BJ (cell line): ENCODE measurements at places on chromosomes 4 and X. TPM values are rescaled to one million over a fixed set of nuclear protein-coding genes. Genes with fewer than 3 reads are reported as not detected.

DNA sequence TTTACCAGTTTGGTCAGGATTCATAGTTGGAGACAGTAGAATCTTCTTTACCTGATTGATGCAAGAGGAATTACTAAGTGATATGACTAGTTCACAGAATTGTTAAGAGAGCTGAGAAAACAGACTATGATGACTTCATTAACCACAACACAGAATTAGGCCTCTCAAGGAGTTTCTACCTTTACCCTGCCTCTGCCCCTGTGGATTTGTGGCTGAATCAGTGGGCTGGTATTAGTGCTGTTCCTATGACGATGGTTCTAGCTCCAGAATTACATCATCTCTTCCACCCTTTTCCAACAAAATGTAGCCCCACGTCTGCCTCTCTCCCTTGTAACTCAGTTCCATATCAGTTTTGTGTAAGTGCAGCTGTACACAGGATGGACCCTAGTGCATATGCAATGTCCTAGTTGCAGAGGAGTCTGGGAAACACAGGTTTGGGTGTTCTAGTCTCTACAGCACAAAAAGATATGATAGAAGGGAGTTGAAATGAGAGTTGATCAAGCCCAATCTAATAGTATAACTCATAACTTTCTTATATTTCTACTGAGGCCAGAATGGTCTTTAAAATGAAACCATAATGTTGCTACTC lies 99.3 kb downstream of the ANXA5 start:
- no peak for DNase-seq

DNA sequence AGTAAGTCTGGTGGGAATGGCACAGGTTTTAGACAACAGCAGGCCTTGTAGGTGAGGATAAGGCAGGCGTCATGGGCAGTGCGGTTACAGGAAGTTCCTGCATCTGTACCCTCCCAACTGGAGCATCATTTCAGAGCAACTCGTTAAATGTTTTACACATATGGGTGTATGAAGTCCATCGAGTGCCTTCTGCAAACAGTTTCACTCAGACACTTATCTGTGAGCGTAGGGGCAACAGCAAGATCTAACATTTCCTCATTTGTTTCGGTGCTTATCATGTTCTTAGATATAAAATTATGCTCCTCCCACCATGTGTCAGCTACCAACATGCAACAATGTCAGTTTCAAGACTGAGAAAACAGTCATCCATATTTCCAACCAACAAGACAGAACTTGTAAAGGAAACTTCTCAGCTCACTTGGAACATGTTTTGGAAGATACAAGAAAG lies 69.9 kb downstream of the ELOVL6 start:
- no peak for DNase-seq

DNA sequence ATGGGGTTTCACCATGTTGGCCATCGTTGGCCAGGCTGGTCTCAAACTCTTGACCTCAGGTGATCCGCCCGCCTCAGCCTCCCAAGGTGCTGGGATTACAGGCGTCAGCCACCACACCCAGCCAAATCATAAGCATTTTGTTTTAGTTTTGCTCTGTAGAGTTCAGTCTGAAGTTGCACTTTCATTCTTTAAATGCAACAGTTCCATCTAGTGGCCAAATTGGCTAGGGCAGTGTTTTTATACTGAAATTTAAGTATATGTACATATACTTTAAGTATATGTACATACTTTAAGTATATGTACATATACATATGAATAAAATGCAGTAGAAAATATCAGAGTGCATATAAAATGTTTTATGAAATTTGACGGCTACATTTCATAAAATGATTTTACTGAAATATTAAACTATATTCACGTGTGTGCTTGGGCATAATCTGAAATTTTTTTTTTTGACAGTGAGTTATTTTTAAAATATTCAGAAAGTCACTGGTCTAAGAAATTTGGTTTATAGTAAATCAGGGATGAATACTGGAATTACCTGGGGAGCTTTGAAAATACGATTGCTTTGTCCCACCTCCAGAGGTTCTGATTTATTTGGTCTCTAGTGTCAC lies 145.5 kb downstream of the NWD2 start:
- no peak for DNase-seq

DNA sequence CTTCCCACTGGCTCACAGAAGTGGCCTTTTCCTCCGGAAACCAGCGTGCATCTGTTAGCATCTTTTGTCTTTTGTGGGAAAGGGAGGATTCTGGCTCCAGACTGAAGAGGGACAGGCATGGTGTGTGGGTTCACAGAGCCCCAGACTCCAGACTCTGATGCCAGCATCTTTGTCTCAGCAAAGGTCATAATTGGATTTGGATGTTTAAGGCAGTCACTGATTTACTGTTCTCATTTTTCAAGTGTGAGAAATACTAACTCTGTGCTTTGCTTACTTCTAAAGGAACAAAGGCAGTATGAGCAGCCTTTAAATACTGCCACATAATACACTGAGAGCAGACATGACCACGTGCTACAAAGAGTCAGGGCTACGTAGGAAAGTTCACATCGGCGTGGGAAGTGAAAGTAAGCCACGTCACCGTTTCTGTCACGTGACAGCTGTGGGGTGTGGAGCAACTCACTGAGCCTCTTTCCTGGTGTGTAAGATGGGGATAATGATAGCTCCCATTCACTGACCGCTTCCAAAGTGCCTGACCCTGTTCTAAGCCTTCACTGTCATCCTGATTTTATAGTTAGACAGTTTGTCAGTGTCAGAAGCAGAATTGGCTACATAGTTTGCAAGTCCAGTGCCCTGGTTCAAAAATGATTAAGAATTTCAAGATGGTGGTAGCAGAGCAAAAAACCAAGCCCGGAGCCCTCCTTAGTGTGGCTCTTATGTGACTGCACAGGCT lies 24.8 kb upstream of the TMSB4X start:
- DNase-seq, result no peak

DNA sequence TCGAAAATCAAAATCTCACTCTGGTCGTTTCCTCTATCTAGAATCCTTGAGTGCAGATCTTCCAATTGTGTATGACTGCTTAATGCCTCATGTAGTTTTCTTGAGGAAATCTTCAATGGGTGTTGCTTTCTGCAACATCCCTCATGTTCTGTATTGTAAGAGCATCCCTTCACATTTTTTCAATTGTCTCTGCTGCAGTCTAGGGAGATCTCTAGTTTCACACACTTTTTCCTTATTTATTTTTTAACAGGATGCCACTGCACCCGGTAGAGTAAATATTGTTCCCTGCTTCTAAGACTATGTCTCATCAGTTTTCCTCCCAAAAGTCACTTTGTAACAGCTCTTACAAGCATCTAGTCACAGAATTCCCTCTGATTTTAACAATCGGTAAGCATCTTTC lies 50.3 kb downstream of the UGT2B4 start:
- no peak for DNase-seq

GRCh38 chr4:189355590-189355989 lies 585.1 kb upstream of the FRG1 start:
- no peak for DNase-seq

DNA sequence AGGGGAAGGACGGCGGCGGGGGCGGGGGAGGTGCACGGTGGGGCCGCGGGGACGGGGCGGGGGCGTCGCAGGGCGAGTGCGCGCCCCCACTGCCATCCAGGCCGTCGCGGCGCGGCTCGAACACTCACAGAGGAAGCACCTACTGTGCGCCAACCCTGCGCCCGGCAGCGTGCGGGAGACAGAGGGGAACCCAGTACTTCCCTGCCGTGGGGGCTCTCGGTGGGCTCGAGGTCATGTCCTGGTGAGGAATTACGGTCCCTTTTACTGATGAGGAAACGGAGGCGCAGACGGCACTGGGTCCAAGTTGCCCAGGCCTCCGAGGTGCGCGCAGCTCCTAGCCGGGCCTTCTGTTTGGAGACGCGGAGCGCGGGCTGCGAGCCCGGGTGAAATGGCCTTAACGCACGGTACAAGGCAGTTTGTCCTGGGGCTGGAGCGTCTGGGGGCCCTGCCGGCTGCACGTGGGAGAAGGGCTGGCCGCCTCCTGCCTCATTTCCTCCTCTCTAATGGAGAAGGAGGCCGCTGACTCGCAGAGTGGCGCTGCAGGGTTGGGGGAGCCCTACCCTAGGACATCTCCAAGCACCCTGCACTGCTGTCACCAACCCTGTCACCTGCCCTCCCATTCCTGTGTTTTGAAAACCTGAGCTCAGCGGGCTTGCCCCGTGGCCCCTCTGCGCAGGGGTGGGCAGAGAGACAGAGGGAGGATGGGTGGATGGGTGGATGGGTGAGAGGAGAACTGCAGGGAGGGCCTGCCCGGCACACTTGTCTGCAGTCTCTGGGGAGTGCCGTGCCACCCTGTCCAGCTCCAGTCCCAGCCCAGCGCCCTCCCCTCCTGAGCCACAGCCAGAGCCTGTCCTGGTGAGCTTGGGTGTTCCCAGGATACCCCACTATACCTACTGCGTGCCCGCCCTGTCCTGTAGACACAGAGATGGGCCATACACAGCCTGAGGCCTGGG lies 106.0 kb downstream of the ADRA2C start:
- no peak for DNase-seq

GRCh38 chr4:150590631-150591030 lies 8.7 kb downstream of the MAB21L2 start:
- no peak for DNase-seq

GRCh38 chr4:186685767-186686183 lies 37.9 kb downstream of the FAT1 start:
- DNase-seq, result peak; percentile 75

DNA sequence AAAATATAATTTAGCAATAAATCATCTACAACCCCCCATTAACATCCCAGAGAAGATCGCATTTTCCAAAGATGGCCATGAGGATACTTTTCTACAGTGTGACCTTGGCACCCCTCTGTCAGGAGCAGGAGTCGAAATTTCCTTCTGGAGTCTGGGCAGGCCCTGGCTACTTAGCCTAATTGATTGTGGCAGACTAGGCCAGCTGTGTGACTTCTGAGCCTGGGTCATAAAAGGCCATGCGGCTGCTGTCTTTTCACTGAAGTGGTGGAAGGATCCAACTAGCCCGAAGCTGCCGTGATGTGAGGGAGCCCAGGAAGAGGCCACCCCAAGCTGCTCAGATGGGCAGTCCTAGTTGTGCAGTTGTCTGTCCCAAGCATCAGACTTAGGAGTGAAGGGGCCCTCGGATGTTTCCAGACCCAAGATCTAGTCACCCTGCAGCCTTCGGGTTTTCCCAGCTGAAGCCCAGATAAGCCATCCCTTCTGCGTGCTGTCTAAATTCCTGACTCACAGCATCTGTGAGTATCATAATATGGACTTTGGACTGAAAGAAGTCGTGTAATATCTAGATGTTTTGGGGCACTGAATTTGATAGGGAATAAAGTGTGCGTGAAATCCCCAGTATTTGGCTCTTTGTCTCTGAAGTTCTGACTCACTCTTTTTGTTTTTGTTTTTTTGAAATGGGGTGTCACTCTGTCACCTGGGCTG lies 21.0 kb downstream of the PDK3 start:
- no peak for DNase-seq

DNA sequence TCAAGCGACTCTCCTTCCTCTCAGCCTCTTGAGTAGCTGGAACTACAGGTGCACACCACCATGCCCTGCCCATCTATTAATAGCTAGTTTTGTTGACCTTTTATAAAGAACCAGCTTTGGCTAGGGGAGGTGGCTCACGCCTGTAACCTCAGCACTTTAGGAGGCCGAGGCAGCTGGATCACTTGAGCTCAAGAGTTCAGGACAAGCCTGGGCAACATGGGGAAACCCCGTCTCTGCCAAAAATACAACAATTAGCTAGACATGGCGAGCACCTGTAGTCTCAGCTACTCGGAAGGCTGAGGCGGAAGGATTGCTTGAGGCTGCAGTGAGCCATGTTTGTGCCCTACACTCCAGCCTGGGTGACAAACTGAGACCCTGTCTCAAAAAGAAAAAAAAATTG lies 2.7 kb downstream of the TKTL1 start:
- no peak for DNase-seq

- DNase-seq, result no peak
Observed at GRCh38 chr4:90421161-90421560, 294.0 kb downstream of the CCSER1 start.

DNA sequence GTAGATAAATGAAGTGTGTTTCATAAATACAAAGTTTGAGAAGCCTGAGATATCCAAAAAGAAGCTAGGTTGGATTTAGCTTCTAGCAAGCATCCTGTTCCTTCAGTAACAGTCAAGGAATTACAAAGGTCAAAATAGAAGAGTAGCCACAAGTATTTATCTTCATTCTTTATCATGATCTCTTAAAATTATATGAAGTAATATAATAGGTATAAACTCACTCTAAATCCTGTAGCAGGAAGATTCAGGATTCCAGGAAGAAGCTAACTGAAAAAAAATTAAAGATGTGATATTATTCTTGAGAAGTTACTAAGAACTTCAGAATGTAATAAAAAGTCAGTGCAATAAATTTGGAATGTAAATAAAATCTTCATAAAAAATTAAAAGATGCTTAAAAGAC lies 31.1 kb upstream of the RXFP1 start:
- DNase-seq, result peak; percentile 70

DNA sequence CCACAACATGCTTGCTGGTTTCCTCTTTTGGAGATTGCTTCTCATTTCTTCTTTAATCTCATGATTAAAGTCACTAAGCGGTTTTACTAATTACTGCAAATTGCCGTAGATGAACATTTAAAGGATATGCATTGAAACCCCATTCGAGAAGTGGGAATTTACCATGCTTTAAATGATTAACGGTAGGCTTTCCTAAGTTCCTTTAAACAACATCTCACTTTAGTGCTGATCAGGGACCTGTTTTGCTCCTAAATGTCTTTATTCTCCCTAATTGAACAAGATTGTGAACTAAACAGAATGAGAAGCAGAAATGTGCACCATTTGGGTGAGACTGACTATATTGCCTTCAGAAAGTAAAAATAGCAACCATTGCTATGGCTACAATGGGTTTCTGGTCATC lies 430.3 kb downstream of the GALNTL6 start:
- no peak for DNase-seq

DNA sequence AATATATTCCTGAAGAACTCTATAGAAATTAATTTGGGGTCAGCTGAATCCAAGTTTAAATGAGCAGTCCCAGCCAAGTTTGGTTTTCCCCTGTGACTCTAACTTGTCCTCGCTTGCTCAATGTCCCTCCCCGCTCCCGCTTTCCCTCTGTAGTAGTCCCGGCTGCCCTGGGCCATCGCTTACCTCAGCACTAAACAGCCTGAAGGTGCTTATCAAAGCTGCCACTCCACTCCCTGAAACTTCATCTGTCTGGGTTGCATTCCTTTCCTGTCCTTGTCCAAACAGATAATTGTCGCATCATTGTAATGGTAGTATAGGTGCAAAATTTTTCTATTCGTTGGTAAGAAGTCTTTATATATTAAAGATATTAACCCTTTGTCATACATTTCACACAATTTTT lies 12.8 kb downstream of the SLC25A43 start:
- DNase-seq, result no peak

DNA sequence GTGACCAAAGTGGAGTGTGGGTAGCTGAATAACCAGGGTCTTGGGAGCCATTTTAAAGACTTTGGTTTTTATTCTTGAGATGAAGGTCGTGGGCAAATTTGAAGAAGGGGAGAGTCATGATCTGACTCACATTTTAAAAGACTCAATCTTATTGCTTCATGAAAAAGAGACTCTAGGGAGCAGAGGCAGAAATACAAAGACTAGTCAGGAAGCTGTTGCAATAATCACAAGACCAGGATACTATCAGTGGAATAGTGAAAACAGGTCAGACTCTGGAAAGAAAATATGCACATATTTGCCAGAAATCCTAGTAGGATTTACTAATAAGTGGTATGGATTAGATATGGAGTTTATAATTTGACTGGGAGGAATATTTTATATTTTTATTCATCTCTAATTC lies 448.4 kb downstream of the RAPGEF2 start:
- DNase-seq, result no peak

PFKFB1 gene
- polyA plus RNA-seq, result 0.10 and 0.15 TPM in 2 replicates

BMP3 gene
- polyA plus RNA-seq, result 0.01 and 0.05 TPM in 2 replicates

SHISA3 gene
- 0.07 TPM in 1 of 2 replicates, not detected in the other for polyA plus RNA-seq

TSPYL2 gene
- polyA plus RNA-seq, result 22.9 and 29.3 TPM in 2 replicates

SORCS2 gene
- 0.59 and 0.63 TPM in 2 replicates for polyA plus RNA-seq

IL3RA gene
- 0.80 and 1.5 TPM in 2 replicates for polyA plus RNA-seq

GATB gene
- polyA plus RNA-seq, result 20.5 and 22.2 TPM in 2 replicates

SOX3 gene
- polyA plus RNA-seq, result not detected in 2 replicates

MRFAP1 gene
- polyA plus RNA-seq, result 210 and 225 TPM in 2 replicates

GPR101 gene
- polyA plus RNA-seq, result not detected in 2 replicates
